Dermis microvascular lymphatic vessel endothelial cell (primary cell): ENCODE measurements at places on chromosomes 1 and 21. TPM values are rescaled to one million over a fixed set of nuclear protein-coding genes. Genes with fewer than 3 reads are reported as not detected.

GRCh38 chr21:36166705-36167104 is 10.1 kb downstream of the DOP1B start:
- no peak for DNase-seq

DNA sequence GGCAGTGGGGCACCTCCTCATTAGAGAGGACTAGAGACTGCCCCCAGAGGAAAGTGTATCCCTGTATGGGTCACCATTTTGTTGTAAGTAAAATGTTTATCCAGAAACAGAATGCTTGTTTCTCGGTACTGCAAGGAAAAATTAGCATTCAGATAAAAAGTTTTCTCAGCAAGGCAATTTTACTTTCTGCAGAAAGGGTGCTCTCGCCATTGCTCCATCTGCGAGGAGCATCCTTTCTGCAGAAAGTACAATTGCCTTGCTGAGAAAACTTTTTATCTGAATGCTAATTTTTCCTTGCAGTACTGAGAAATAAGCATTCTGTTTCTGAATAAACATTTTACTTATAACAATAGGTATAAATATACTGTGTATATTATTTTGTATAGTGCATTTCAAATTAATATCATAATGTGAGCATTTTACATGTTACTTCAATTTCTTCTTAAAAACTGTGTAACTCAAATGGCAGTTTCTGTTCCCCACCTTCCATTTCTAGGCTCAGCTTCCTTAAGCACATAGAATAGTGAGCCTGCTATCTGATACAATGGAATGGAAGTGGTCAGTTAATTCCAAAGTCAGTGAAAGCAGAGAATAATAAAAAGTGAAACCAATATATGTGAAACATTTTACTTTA is 76.5 kb upstream of the DESI2 start:
- DNase-seq = peak; percentile 5

DNA sequence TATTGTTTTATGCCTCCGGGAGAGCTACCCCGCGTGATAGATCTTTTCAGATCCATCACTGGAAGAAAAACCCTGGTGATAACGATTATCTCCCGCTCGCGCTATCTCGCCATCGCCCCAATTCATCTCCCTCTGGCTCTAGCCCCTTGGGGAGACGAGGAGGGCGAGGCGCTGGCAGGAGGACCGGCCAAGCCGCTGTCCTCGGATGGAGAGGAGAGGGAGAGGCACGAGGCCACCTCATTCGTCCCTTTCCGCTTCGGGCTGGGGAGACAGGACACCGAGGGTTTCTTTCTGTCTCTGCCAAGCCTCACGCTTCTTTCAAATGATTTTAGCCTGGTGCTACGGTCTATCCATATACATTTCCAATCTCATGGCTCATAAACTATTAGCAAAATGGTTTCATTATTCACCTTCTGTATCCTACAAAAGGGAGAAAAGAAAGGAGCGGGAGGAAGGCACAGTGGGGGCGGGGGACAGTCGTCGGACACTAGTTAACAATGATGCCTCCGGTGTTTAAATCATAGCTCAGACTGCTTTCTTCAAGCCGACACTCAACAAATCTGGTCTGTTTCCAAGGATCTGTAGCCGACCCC is 415.0 kb upstream of the ESRRG start:
- DNase-seq = no peak

DNA sequence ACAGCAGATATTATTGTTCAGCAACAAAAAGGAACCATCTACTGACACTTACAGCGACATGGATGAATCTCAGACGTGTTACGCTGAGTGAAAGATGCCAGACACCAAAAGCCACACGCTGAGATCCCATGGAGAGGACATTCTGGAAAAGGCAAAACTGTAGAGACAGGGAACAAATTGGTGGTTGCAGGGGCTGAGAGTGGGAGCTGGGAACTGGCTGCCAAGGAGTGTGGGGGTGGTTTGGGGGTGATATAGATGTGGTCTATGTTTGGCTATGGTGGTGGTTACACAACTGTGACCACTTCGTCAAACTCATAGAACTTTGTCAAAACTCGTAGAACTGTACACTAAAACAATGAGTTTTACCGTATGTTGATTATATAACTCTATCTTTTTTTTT is 57.7 kb downstream of the RIPK4 start:
- no peak for DNase-seq

DNA sequence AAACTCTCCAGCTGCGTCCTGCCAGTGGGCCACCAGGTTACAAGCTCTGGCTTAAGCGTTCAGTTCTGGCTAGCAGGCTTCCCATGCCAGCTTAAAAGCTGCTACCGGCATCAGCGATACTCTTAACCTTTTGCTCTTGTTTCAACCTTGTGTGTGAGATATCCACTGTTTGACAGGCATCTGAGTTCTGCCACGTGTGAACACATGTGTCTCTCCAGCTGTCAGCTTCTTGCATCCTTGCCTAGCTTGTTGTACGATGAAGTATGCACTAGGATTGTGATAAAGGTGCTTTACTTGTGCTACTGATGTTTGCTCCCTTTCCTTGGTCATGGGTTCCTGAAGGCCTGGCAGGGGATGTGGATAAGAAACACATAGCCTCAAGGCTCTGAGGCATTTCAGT is 201.6 kb downstream of the PRDM2 start:
- no peak for DNase-seq

DNA sequence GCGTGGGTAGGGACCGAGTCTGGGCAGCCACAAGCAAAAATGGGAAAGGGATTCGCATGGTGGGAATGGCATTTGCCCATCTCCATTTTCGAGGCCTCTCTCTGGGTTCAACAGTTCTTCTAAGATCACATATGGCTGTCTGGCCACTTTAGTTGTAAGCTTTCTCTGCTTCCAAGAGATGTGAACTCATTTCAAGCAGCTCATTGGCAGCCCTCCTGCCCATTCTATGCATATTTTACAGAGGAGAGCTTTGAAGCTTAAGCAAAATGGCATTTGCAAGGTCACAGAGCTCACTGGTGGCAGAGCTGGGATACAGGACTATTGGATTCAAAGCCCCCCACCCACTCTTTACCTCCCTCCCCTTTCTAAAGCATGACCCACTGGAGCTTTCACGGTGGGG is 93.7 kb downstream of the HHIPL2 start:
- DNase-seq = no peak

GRCh38 chr1:59171788-59172187 is 125.1 kb upstream of the FGGY start:
- no peak for DNase-seq

- no peak for DNase-seq
These were observed 136.9 kb upstream of the SPATA6 start for GRCh38 chr1:48608882-48609281.

DNA sequence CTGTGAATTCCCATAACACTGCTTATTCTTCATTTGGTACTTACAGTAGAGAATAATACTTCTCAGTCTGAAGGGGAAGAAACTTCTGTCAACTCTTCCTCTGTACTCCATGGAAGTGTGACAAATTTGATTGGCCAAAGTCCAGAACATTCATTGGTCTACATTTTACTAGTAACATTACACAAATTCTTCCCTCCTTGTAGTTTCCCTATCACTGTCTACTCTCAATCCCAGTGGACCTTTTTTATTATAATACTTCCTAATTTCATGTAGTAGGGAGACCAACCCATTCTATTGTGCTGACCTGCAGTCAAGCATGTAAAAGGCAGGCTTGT is 74.7 kb downstream of the ALG6 start:
- peak; percentile 3 for DNase-seq

DNA sequence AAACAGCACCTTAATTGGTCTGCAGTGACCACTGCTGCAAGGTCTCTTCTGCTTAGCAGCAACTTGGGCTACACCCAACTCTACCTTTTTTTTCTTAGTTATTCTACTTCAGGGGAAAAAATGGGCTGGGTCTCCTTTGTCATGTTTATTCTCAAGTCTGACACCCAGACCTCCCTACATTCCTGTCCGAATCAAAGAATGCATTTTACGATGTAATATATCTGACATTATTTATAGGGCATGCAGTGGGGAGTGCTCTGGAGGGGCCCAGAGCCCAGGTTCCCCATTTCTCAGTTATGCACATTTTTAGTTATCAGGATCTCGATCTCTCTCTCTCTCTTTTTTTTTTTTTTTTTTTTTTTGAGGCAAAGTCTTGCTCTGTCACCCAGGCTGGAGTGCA is 50.5 kb downstream of the OPTC start:
- no peak for DNase-seq

GRCh38 chr1:59541161-59541560 is 244.3 kb downstream of the FGGY start:
- no peak for DNase-seq

GRCh38 chr1:180626711-180627110 is 5.1 kb upstream of the XPR1 start:
- DNase-seq = no peak

DNA sequence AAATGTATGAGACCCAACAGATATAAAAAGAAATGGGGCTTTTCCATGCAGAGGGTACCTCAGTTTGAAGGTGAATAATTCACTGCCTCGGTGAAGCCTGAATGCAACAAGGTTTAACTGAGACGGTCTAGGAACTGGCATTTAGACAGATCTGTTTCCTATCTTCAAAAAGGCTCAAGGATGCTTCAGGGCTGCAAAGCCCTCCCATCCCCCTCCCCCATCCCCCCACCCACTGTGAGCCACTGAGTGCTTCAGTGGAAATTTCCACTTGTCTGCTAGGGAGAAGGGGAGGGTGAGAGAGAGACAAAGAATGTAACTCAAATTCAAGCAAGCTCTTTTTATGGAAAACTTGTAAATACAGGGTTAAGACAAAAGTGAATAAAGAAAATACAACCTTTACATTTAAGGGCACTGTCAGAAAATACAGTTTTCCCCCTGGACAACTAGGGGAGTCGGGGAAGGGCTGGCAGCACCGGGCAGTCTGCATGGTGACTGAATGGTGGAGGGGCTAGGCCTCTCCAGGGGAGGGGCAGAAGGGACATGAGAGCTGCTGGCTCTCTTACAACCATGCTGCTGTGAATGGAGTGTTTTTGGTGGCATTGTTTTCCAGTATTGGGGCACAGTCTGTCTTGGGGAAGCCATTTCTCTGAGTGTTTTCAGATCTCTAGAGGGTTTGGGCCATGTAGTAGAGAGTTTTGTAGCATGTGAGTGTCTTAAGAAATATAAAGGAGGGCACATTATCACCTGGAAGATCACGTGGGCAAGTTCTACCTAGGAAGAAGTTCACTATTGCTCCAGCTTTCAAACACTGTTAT is 56.7 kb downstream of the MRPS6 start:
- peak; percentile 15 for DNase-seq

DNA sequence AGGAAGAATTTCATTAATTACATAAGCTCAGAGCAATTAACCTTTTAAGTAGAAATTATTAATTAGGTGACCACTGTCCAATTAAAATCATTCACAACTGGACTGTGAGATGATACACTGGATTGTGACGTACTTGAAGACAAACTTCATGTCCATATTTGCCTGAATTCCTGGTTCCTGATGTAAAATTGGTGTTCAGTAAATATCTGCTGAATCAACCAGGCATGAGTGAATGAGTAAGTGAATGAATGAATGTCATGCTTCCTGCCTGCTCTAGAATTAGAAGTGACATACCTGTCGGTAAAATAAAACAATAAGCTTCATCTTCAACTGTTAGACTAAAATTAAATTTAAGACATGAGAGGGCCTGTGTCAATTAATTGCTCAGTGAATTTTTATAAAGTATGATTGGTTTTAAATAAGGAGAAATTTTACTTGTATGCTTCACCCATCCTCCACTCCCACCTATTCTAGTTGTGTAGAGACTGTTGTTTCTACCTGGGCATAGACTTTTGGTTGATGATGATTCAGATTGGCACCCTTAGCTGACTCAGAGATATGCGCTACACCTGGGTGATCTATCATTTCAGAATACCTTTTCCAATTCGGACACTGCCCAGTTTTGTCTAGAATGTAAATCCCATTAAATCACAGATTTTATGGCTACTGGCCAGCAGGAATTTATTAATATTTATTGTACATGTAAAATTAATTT is 56.9 kb upstream of the PTGS2 start:
- DNase-seq = no peak

DNA sequence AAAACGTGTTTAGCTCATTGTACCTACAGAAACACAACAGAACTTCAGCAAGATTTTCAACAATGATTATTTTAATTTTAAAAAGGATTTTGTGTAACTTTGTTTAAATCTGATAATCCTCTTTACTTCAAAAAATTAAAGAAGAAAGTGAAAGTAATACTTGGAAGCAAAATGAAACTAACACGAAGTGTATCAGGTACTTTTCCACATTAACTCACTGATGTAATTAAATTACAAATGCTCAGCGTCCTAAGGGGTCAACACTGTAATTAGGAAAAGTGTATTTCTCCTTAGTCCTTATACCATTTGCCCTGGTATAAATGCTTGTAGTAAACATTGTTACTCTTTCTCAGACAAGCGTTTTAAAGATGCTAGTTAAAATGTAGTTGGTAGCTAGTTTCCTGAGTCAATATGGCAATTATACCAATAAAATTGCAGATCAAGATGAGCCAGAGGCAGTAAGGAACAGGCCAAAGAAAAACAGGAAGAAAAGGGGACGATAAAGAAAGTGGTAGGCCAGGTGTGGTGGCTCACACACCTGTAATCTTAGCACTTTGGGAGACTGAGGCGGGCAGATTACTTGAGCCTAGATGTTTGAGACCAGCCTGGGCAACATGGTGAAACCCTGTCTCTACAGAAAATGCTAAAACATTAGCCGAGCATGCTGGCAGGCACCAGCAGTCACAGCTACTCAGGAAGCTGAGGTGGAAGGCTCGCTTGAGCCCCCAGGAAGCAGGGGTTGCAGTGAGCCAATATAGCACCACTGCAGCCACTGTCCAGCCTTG is 553.0 kb downstream of the SMYD3 start:
- peak; percentile 29 for DNase-seq

- no peak for DNase-seq
These were observed 4.7 kb upstream of the SLAMF1 start for GRCh38 chr1:160651433-160652064.

DNA sequence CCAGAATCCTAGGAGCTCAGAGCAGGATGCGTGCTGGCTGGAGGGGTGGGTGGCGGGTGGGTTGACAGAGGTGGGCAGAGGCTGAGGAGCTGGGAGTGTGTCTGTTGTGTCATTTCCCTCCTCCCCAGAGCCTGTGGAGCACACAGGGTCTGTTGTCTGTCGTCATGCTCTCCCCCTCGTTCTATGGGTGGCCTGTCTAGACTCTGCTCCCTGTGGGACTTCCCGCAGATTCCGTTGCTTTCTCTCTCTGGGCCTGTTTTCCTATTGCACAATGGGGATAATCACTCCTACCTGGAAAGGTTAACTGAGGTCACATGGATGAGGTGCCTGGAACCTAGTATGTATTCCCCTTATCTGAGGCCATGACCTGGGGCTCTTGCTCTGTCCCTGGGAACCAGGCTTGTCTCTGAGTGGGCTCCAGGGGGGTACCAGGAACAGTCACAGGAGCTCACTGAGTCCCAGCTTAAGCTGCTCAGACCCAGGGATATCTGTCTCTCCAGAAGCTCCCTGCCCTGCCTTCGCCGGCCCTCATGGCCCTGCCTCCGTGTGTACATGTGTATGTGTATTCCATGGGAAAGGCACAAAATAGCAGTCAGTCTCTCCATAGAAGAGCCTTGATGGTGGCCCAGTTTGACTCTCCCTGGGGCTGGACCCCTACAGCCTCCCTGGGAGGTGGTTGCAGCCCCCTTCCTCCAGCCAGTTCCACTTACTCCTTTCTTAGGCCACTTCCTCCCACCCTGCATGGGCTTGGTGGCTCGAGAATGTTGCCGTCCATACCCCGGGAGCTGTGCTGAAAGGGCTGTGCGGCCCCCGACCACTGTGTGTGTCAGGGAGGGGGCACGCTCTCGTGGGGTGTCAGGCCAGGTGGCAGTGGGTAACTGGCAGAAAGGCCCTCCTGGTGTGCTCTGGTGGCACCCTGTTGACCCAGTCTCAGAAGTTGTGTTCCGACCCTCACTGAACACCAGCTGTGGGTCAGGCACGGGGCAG is 17.9 kb downstream of the PTPRF start:
- peak; percentile 40 for DNase-seq

ZFP69B gene
- 0.77 and 0.89 TPM in 2 replicates for total RNA-seq

TACSTD2 gene
- 5.1 and 17.1 TPM in 2 replicates for total RNA-seq
